ENCODE measurements at places on chromosomes 2 and 18.
A peak's percentile ranks its signal among the peaks of the same experiment; 100 is the strongest.

DNA sequence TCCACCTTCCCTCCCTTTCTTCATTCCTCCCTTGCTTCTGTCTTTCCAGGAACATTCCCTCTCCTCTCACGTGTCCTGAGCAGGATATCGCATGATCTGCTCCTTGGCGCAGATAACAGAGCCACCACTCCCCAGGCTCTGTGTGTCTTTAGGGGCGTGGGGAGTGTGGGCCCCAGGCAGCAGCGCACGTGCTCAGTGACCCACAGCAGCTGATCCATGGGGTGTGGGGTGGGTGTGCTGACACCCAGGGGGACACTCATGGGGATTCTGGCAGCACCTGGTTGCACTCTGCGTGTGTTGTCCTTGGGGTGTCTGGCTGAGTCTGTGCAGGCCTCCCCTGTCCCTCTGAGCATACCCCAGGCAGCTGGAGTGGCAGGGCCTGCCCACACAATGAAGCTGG is 9.9 kb upstream of the FOSL2 start:
- no peak for DNase-seq

DNA sequence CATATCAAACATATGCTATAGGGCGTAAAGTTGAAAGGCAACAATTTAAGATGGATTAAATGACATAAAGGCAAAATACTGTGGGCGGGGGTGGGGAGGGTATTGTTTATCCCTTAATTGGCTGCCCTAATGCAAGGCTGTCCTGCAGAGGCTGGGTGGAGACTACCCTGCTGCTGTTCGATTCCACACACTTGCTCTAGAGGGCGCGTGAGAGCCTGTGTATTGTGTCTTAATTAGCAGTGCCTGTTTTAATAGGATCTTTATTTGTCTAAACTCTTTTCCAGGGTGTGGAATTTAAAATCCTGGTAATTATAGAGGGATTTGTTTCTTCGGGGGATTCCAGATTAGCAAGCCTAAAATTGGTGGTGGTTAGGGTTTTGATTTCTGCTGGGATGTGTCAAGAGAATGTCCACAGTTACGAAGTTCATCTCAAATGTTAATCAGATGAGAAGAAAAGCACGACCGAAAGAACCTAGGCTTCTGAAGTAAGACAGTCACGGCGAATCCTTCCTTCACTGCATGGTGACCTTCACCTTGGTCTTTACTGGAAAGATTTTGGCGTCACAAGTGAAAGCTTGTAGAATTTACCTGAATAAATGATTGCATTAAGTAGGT is 103.5 kb upstream of the MAP3K20 start:
- peak; percentile 68 for DNase-seq

GRCh38 chr2:9407363-9407811 is 15.9 kb downstream of the ITGB1BP1 start:
- no peak for DNase-seq

DNA sequence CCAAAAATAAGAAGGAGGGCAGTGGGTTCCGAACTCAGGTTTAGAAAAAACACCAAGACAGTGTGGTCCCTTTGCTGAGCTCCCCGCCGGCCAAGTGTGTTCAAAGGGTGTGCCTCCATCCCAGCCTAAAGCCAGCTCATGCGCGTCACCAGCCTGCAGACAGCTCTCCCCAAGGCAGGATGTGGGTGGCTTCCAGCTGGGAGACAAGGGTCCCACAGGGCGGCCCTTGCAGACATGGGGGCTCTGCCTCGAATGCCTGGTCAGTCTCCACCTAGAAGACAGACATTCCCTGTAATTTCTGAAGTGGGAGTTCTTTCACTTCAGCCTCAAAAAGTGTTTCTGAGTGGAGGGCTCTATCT is 135.8 kb upstream of the GPC1 start:
- DNase-seq: no peak

GRCh38 chr2:205692104-205692503 is 9.8 kb downstream of the NRP2 start:
- no peak for DNase-seq

DNA sequence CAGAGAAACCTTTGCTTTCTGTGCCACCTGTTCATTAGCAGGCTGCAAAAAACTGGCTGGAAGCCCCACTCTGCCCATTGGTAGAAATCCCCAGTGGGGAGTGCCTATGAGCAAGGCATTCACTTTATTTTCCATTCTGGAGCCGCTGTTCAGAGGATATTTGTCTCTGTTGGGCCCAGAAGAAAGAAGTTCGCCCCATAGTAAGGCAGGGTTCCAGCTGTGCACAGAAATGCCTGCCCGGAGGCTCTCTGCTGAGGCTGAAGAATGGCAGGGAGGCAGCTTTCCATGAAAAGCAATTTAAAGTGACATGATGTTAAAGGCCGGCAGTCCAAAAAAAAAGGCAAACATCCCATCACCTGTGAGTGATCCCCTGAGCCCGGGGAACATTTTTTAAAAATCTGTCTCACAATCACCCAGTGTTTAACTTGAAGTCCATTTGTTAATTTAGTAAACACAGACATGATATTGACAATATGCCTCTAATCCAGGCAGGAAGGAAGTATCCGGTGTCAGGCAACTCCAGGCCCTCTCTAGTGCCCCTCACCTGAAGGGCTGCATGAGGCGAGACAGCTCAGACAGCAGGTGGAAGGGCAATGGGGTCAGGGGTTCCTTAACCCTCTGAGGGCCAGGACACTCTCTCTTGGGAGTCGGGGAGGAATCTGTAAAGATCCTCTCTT is 265.1 kb upstream of the SIX2 start:
- no peak for DNase-seq

DNA sequence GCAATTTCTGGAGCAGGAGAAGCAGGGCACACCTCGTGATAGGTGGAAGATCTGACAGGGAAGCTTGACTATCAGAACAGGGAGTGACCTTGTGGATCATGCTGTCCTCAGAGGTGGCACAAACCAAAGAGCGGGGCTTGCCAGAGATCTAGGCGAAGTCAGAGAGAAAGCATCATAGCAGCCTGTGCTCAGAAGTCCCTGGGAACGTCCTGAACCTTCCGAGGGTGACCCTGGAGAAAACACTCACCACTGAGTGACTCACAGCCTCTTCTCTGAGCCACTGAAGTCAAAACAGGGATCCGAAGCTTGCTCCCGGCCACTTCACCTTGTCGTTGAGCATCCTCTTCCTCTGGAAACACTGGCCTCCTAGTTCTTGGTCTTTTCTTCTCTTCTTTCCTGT is 56.7 kb downstream of the IL1R2 start:
- DNase-seq: no peak

DNA sequence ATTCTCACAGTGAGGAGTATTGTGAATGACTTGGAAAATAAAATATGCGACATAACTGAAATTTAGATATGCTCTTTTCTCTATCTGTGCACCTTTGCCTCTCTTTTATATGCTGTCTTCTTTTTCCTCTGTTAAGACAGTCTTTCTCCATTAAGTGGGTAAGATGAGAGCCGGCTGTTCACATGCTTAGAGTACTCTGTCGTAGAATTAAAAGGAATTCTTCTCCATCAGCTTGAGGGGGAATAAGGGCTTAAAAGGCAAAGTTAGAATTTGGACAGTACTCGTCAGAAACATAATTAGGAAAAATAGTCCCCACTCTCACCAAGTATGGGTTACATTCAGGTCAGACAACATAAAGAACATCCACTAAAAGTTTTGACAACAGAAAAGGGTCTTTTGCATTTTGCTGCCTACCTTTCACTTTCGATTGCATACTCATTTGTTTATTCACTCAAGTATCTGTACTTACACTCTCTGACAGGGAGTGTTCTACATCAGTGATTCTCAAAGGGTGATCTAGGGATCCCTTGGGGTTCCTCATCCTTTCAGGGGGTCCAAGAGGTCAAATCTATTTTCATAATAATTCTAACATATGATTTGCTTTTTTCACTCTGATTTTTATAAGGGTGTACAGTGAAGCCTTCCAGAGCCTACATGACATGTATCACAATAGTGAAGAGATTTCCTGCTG is 48.0 kb downstream of the ARHGAP15 start:
- DNase-seq: no peak

- DNase-seq: no peak
Observed at GRCh38 chr2:156329031-156329926, 3.2 kb downstream of the NR4A2 start.

DNA sequence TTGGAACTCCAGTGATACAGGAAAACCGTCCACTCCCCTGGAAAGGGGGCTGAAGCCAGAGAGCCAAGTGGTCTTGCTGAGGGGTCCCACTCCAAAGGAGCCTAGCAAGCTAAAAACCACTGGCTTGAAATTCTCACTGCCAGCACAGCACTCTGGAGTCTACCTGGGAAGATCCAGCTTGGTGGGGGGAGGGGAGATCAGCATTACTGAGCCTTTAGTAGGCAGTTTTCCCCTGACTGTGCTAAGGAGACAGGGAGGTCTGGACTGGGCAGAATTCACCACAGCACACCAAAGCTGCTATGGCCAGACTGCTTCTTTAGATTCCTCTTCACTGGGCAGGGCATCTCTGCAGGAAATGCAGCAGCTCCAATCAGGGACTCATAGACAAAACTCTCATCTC is 510.7 kb upstream of the LRRTM1 start:
- no peak for DNase-seq

DNA sequence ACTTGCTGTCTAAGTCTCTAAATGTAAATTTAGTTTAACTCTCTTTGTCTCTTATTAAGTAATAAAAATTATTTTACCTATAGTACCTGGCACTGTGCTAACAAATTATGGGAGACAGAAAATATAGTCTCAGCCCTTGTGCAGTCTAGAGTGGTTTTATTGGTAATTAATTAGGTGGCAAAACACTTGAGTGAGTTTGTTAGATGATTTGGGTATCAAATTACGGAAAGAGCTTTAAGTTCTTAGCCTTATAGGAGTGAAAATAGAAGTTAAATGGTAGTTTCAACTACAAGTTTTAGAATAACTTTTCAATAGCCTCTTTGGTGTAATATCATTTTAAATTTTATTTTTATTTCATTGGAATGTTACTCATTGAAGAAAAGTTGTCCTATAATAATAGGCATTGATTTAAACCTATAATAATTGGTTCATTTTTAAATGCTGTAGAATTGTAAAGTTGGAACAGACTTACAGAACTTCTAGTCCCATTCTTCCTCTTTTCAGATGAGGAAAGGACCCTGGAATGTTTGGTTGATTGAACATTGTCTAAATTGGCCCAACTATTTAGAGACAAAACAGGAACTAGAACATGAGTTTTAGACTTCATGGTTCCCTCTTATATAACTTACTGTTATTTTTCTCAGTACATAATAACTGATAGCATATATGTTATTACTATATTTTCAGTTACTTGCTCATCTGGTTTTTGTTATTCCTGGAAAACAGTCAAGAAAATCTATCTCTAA is 10.2 kb upstream of the HTR2B start:
- no peak for DNase-seq

- DNase-seq: peak; percentile 14
Observed at GRCh38 chr18:62183578-62184195, 3.2 kb downstream of the PIGN start.

DNA sequence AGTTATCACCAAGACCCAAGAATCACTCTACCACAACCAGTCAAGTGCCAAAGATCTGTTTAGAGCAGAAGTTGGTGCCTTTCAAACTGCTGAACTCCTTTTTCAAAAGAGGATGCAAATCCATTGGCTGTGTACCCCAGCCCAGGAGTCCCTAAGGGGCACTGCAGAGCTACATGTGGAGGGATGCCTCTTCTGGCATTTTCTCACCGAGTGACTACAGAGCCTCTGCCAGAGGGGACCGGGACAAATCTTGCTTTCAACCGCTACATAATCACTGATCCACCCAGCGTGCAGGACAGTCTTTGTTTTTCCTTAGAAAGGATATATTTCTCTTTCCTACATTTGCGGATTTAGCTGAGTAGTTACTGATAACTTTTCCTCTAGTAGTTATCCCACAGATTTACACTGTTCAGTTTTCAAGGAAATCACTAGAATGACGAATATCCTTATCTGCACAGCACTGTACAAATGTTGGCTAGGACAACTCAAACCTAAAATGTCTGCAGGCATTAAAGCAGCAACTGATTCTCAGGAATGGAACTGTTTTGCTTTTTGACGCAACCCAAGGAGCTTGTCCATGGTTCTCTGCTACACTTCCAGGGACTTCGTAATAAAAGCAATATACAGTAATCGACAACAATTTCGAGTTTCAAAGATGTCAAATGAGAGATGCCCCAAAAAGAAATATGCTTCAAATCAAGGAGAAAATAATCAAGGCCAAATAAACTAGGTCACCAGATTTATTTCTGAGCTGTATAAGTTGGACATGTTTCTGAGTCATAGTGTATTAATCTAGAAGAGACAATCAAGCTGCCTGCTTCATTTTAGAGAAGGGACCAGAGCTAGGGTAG is 24.1 kb downstream of the EPB41L3 start:
- DNase-seq: no peak

GRCh38 chr2:171432969-171433762 is 624 bp downstream of the METTL8 start:
- peak; percentile 26 for DNase-seq

DNA sequence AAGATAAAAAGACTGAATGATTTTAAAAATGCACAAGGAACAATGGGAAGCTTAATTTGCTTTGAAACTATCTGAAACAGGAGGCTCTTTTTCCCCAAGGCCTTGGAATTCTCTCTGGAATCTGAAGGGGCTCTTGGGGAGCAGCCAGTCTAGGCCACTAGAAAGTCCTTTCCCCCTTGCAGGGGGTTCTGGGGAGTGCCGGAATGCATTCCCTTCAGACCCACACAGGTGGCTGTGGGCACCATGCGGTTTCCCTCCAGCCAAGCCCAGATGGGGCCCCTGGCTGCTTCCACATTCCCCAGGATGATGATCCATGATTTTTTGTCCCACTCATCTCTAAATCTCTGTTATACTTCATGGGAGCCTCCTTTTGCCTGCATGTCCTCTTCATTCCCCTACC is 10.7 kb downstream of the GPR45 start:
- DNase-seq: peak; percentile 29

- no peak for DNase-seq
Observed at GRCh38 chr2:9292426-9292825, 85.8 kb downstream of the ASAP2 start.

DNA sequence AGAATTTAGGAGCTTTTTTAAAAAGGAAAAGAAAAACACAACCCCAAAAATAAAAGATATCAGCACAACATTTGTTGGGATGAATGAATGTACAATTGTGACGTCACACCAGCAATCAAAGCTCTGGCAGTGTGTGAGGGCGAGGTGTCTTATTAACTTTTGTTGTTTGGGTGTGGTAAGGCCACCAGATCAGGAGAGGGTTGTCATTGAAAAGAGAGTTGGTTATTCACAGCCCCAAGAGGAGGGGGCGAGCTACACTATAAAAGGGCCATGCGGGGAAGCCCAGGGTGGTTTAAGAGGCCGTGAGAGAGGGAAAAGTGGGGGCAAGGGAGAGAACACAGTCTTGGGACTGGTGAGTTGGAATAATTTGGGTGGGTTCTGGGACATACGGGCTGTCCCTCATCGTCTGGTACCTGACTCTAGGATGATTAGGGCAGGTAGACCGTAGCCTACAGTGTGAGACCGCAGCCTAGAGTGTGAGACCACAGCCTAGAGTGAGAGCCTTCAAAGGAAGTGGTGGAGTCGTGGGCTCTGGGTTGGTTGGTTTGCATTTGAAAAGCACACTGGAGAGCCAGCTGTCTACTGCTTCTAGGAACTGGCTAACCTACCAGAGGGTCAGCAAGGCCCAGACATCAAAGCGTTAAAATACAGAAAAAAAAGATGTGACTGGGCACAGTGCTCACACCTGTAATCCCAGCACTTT is 128.4 kb downstream of the INO80D start:
- no peak for DNase-seq
